Left hindlimb (tissue), 1 donor: ENCODE measurements at places on chromosomes 11 and 22.

DNA sequence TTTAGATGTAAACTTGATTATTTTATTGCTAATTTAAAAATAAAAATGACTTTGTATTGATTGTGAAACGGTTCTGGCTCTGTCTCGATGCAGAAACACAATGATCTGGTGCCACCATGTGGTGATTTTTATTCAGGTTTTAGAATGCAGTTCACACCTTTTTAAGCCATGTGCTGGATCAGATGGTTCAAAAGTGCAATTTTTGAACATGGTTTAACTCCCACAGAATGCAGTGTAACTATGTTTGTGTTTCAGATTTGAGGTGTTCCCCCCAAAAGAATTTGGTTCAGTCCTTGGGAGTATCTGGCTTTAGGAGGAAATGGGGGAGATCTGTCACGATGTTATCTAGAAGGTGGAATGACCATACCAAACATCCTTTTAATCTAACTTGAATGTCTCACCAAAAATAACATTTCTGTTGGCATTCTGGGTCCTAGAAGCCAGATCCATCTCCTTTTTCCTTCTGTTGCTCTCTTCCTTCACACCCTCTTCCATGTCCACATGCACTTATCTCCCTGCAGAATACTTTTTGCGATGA is 7.9 kb downstream of the MRPL16 start:
- DNase-seq: no peak

GRCh38 chr11:110038201-110038600 is 55.0 kb upstream of the ZC3H12C start:
- no peak for DNase-seq

GRCh38 chr11:130518164-130518680 is 69.8 kb downstream of the ADAMTS15 start:
- DNase-seq: no peak

GRCh38 chr11:35170503-35170902 is 31.5 kb downstream of the CD44 start:
- no peak for DNase-seq

GRCh38 chr22:43205261-43205691 is 18.3 kb upstream of the TTLL12 start:
- DNase-seq: no peak

DNA sequence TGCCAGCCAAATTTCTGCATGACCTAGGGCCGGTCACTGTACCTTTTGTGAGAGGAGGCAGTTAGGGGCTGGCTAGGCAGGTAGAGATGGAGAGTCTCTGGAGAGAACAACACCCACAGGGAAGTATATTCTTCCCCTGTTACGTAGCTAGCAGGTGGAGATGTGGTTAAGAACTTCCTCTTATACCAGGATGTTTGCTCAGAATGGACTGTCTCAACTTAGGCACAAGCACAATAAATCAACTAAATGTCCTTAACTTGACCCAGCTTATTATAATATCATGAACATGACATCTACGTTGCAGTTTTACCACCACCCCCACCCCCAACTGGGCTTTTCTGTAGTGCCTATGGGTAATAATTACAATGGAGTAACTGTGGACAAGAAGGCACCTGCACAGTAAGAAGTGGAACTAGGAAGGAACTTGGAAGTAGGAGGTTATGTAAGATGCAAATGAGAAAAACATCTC is 60.7 kb upstream of the MPEG1 start:
- DNase-seq: no peak

DNA sequence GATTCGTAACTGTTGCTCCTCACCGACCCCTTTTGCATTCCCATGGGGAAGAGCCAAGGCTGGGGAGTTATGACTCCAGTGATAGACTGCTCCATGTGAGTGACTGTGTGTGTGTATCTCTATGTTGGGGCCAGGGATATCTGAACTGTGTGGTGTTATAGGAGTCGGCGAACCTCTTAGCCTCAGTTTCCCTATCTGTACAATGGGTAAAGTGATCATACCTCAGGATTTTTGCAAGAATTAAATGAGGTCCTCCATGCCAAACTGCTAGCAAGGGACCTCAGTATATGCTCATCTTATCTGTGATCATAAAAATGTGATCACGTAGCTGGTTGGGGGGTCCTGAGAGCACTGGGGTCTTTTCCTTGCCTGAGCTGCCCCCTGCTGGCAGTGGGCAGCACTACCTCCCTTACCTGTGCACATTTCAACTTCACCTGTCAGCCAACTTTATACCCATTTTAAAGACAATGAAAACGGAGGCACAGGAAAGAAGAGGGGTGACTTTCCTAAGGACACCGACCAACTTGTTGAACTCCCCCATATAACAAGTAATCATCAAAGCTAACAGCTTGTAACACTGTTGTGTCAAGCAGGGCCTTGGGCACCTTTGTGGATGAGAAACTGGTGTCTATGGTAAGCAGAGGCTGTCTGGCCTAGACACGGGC is 1.4 kb upstream of the DPP3 start:
- DNase-seq: no peak

DNA sequence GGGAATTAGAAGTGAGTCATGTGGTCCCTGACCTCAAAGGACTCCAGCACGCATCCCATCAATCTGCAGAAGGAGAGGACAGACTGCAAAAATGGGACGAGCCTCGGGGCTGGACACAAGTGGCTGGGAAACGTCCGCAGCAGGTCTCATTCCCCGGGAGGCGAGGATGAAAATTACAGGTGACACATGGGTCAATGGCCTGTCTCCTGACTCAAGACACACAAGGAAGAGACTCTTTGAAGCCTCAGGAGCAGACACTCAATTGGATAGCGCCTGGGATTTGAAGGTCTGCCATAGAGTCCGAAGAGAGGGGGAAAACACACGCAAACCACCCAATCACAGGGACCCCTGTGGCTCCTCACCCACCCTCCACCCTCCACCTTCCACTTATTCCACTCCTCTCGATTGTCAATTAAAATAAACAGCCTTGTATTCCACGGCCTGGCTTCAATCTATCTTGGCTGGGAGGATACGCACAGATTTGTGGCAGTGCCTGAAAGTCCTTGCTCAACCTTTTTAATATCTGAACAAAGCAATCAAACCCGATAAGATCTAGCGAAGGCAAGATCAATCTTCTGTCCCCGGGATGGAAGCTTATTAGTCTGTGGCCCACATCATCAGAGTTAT is 101.8 kb upstream of the CADM1 start:
- DNase-seq: no peak

GRCh38 chr11:73950869-73951710 is at the start of gene DNAJB13:
Gene DNAJB13, plus strand, starts transcription at chr11:73951026. Its CDS starts 44 bp downstream, at chr11:73951070.
- no peak for DNase-seq

- no peak for DNase-seq
Observed at GRCh38 chr11:107770551-107770951, 58.7 kb upstream of the SLN start.

DNA sequence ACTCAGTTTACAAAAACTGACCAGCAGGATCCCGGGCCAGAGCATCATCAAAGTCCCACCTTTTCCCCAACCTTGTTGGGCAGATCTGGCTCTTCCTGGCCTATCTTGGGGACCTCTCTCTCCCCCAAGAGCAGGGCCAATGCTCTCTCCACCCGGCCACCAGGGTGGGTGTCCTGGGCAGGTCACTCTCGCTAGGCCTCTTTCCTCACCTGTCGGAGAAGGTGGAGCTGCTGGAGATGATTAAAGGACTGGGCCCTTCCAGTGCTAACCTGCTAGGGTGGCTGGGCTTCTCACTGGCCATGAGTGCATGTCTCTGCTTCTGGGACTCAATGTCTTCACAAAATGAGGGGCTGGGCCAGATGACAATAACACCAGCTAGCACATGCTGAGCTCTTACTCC is 2.9 kb upstream of the CAPN5 start:
- no peak for DNase-seq

DNA sequence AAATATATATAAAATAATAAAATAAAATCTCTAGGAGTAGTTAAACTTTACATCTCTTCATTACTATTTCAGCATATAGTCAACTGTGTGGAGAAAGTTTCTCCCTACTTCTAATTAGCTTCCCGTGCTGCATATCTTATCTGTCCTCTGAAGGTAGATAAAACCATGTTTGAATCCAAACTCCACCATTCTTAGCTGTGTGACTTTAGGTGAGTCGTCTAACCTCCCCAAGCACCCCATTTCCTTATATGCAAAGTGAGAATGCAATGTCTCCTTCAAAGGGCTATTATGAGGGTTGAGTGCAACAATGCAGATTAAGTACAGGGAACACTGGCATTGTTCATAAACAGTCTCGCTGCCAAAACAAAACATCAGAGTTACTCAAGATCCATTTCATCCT is 80.8 kb upstream of the DRD2 start:
- no peak for DNase-seq

GRCh38 chr11:132126973-132127899 is 756.8 kb downstream of the NTM start:
- peak; percentile 84 for DNase-seq

DNA sequence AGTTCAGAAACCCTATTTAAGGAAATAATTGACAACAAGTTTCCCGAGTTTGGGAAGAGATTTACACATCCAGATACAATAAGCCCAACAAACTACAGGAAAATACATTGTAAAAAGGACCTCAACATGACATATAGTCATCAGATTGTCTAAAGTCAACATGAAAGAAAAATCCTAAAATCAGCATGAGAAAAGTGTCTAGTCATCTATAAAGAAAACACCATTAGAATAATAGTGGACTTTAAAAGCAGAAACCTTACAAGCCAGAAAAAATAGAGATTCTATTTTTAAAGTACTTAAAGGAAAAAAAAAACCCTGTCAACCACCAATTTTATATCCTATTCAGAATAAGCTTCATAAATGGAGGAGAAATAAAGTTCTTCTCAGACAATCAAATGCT is 1.4 kb upstream of the OR5B2 start:
- no peak for DNase-seq

DNA sequence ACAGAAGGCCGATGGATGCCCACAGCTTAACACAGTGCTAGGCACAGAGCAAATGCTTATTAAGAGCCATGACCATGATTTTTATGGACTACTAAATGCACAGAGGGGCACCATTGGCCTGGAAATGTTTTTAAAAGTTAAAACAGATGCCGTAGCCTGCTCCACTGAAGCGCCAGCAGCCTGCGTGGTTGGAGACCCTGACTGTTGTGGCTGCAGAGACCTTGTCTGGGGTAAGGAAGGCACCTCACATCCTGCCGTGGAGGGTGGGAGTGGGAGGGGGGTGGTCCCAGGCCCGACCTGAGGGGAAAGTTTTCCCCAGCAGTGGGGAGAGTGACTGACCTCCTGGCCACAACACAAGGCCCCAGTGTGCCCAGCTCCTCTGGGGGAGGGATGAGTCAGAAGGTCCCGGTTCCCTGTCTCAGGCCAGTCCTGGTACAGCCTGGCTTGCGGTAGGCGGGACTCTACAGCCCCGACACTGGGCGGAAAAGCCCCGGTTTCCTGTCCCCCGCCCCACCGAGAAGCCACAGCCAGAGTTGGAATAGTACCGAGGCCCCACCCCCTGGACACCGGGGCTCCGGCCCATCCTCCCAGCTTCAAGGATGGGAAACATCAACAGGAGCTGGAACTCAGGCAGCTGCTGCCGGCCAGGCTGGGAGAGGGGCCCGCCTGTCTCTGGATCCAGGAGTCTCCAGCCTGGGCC is 7.0 kb downstream of the CHST1 start:
- peak; percentile 92 for DNase-seq

DNA sequence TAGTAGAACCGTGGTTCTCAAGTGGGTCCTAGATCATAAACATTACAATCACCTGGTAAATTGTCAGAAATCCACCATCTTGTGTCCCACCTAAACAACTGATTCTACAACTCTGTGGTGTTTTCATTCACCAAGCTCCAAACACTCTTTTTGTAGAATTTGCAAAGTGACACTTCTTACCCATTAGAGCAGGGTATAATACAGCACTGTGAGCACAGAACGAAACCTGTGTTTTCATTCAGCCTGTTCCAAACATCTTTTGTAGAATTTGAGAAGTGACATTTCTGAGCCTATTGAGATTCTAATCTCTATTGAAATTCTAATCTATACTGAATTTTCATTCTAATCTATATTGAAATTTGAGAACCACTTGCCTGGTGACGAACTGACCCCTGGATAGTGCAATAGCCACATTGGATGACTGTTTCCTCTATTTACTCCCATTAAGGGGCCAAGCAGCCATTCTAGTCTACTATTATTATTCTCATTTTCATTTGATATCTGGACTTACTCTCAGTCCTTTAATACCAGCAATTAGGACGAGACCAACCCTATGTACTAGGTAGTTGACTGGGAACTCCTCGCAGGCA is 616.6 kb downstream of the LRRC4C start:
- DNase-seq: no peak

GRCh38 chr11:58574881-58575280 is 775 bp downstream of the LPXN start:
- no peak for DNase-seq

GRCh38 chr11:69666752-69667536 is 8.2 kb downstream of the LTO1 start:
- no peak for DNase-seq

DNA sequence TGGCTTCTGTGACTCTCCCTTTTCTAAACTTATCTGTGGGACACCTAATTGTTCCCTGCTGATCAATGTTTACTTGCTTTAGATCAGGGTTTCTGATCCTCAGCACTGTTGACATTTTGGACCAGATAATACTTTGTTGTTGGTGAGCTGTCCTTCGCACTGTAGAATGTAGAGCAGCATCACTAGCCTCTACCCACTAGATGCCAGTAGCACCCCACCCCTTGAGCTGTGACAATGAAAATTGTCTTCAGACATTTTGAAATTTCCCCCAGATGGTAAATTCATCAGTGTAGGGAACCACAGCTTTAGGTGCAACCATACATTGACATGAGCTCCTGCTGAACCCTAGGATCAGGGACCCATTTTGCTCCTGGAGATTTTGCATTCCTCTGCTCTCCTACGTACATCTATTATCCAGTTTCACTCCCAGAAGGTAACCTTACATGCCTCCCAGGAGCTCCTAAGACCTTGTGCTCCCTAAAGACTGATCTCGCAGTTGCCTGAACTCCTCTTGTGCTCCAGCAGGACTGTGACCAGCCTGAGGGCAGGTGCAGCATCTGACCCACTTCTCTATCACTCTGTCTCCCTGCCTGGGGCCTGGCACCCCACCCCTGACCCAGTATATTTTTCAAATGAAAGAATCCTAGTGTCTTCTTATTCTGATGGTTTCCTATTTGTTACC is 107.8 kb downstream of the FAR1 start:
- DNase-seq: no peak

DNA sequence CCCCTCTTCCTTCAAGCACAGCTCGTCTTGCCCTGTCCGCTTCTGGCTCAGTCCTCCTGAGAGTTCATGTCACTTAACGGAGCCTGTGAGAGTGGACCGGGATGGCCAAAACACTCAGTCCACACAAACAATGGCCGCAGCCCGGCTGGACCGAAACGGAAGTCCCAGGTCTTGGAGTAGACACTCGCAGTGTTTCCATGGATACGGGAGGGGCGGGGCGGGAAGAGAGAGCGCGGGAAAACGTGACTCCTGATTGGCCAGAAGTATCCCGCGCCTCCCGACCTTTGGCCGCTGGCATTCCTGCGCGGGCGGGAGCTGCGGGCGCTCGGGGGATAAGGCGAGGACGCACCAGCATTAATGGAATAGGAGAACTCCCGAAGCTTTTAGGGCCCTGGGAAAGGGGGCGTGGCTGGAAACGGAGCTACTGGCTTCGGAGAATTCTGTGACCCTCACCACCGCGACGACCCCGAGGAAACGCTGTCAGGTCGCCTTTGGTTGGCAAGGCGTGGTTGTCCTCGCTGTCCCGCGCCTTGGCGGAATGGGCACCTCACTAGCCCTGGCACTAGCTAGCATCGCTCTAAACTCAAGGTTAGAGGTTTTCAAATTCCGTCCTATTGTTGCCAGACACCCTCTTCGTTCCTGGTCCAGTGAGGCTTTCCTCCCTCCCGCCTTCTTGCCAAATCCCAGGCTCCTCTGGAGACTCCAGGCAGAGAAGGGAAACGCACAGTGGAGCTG is at the start of the genes NLRP14 and ZNF214:
Gene NLRP14 (plus strand): TSS at position 297 of the 735 bp plus-strand sequence. CDS start 18,108 bp downstream, outside the sequence.
Gene ZNF214 (minus strand): TSS at position 164 of the 735 bp plus-strand sequence. CDS start 17,511 bp downstream, outside the sequence.
- peak; percentile 96 for DNase-seq

GRCh38 chr11:94597896-94598295 is 30.7 kb downstream of the PIWIL4 start:
- DNase-seq: no peak
